H54 (cell line): ENCODE measurements at places on chromosomes 12 and 14.
A peak's percentile ranks its signal among the peaks of the same experiment; 100 is the strongest.

- DNase-seq, result no peak
These were observed 52.1 kb downstream of the LRCOL1 start for GRCh38 chr12:132558042-132558856.

GRCh38 chr12:52090291-52090690, 10.8 kb downstream of the SMIM41 start:
- no peak for DNase-seq

GRCh38 chr12:95767703-95768102, 22.9 kb downstream of the NTN4 start:
- DNase-seq, result no peak

DNA sequence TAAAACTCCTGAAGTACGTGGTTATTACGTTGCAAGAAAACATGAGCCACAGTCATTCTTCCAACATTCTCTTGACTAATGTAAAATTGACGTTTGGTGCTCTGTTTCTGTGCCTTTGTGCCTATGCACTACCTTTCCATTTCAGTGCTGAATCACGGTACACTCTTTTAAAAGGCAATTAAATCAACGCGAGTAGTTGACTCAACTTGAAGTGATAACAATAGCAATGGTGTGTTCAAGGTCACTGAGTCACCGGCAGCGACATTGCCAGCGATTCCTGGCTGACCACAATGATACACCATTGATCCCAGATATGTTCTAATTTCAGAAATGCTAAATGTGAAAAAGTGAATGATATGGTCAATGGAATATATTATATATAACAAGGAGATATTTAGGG, 17.8 kb downstream of the AK7 start:
- DNase-seq, result peak; percentile 47

DNA sequence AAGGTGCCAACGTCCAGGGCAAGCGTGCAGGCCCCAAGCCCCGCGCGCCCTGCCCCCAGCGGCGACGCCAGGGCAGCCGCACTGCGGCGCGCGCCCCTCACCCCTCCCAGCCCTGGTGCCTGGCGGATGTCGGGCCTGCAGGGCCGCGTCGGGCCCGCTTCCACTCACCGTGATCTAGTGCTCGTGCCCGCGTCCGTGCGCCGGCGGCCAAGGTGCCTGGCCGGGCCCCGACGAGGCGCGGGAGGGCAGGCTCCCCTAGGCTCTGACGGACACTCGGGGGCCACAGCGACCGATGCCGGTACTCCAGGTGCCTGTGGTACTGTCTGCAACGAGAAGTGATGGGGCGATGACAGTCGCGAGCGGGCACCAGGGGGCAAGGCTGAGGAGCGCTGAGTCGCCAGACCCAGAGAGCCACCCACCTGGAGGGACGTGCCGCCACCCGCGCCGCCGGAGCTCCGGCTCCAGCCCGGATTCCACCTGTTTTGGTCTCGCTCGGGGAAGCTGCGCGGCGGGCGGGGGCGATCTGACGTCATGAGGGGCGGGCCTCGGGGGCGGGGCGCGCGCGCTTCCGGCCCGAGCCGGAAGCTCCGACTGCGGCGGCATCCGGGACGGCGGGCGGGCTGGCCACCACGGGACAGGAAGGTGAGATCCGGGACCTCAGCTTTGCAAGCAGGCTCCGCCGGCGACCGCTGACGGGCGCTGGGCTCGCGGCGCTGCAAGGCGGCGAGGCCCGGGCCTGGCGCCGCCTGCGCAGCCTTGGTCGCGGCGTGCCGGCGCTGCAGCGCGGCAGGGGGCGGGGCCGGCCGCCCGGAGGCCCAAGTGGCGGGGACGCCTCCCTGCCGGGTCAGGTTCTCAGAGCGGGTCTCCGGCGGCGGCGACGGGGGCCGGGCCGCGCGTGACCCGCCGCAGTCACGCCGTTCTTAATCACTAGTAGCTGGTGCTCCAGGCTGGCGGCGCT, at the start of the genes LYSET and MOAP1:
LYSET (plus strand) TSS at position 927 of the 958 bp plus-strand sequence. CDS start 89 bp downstream, outside the sequence.
MOAP1 (minus strand) TSS at position 507 of the 958 bp plus-strand sequence. CDS start 655 bp downstream, outside the sequence.
- DNase-seq, result peak; percentile 83

DNA sequence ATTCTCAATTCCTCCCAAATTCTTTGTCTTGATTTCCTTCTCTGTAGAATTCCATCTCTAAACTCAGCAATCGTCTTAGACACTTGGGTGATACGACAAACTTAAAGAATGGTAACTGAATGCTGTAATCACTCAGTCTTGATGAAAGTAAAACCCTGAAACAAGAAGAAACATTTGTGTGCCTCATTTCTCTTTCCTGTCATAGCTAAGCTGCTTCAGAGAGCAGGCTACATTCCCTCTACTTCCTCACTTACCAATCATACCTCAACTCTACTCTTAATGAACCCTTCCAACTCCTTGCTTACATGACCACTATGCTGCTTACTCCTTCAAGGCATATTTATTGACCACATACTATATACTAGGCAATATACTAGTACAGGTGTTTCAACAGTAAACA, 8.3 kb downstream of the MAP4K5 start:
- DNase-seq, result no peak

GRCh38 chr14:58738189-58738836, 100.6 kb downstream of the DACT1 start:
- peak; percentile 6 for DNase-seq

DNA sequence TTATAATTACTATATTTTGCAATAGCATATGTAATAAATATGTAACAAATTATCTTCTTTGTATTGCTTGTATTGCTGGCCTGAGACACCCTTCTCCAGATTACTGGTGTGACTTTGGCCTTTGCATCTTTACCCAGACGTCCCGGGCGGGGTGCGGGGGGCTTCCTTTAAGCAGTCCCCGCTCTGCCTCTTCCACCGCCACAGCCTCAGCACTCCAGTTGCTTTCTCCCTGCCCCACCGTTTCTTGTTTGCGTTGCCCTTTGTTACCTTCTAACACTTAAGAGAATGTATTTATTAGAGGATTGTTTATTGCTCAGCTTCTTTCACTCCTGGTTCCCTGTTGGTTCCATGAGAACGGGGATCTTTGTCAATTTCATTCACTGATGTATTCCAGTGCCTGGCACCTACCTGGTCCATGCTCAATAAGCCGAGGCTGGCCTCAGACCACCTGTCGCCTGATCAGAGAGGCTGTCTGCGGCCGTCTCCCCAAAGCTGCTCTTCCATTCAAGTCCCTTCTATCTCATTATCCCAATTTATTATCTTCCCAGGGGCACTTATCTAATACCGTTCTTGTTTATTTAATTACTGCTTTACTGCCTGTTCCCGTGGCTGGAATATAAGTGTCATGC, 100.5 kb upstream of the RFLNA start:
- no peak for DNase-seq

GRCh38 chr12:112974904-112975303, 3.4 kb upstream of the OAS2 start:
- DNase-seq, result no peak

GRCh38 chr14:103217538-103217937, 94.3 kb downstream of the TNFAIP2 start:
- DNase-seq, result no peak

DNA sequence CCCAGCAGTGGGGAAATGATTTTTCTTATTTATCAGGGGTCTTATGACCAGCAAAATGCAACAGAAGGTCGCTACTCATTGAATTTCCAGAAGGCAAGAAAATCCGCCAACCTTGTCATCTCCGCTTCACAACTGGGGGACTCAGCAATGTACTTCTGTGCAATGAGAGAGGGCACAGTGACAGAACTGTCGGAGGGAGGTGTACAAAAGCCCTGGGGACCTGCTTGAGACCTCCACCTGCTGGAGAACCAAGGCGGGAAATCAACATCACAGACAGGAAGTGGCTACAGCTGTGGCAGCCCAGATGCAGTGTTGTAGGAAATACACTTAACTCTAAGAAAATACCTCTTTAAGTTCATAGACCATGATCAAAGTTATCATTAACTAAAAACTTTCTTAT, 250.9 kb upstream of the OR4E1 start:
- no peak for DNase-seq

- DNase-seq, result no peak
These were observed 52.0 kb downstream of the KLRG1 start for GRCh38 chr12:9041321-9041720.

DNA sequence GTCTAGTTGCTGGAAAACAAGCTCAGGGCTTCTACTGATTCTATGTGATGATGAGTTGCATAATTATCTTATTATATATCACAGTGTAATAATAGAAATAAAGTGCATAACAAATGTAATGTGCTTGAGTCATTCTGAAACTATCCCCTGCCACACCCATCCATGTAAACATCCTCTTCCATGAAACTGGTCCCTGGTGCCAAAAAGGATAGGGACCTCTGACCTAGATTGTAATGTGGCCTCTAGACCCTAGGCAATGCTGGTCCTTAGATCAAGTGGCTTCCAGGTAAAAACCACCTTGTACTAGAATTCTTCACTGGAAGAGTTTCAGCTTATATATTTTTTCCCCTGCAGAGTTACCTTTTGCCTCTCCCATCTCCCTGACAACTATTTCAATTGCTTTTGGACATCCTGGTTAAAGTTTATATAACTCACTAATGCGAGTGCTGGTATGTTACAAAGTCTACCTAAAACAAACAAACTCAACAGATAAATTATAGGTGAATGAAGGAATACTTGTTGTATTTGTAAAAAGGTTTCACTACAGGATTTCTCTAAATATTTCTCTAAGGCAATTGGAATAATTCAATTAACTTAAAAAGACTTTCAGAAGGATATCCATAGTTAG, 462.5 kb downstream of the NAV3 start:
- DNase-seq, result no peak

DNA sequence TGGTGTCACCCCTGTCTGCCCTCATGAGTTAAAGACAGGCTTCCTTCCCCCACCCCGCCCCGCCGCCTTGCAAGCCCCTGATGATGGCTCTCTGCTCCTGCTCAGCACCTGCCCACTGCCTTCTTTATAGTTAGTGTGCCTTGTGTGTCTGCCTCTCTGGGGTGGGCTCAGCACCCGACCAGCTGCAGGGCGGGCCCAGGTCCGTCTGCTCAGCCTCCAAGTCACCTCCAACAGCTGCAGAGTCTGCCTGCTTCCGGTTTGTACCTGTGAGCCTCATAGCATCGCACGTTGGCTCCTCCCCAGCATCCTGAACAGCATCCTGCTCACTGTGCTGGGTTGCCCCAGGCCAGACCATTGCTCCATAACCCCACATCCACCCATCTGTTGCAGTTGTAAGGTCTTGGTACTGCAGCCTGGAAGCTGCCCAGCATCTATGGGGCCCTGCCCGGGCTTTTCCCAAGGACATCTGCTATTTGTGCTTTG, 3.5 kb downstream of the TGFB3 start:
- no peak for DNase-seq

- DNase-seq, result no peak
These were observed 26.6 kb downstream of the PRKCH start for GRCh38 chr14:61347826-61348443.

DNA sequence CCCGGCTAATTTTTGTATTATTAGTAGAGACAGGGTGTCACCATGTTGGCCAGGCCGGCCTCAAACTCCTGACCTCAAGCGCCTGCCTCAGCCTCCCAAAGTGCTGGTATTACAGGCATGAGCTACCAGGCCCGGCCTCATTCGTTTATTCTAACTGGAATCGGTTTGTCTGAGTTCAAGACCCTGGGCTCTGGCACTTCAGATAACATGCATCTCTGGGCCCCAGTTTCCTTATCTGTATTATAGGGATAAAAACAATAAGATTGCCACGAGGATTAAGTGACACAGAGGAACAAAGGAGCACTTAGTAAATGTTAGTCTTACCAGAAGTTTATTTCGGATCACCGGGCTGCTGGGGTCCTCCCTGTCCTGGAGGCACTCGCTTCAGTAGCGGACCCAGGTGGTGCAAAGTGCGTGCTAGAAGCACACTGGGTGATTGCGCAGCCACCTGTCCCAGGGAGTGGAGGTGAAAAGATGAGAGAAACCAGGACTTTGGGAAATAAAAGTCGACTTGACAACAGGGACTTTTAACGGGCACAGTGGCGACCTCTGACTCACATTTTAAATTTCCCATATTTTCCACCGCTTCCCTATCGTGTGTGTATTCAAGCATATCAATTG, 37.5 kb downstream of the ACACB start:
- no peak for DNase-seq

DNA sequence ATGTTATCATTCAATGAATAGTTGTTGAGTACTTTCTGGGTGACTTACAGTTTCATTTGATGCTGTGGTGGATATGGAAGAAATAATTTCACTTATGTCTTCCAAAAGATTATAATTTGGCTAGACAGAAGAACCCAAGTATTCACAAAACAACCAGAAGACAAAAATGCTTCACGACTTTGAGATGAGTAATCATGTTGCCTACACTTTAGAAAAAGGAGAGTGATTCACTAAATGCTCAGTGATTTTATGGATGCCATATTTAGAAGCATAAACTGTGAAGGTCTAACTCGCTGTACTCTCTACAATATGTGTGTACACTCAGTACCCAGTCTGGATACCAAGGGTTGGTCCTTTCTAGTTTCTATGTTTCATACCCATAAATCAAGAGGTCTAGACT, 101.3 kb upstream of the E2F7 start:
- DNase-seq, result no peak

GRCh38 chr12:9782547-9783382, 22.1 kb upstream of the CD69 start:
- no peak for DNase-seq

GRCh38 chr12:117980616-117981015, 11.8 kb upstream of the KSR2 start:
- DNase-seq, result no peak

DNA sequence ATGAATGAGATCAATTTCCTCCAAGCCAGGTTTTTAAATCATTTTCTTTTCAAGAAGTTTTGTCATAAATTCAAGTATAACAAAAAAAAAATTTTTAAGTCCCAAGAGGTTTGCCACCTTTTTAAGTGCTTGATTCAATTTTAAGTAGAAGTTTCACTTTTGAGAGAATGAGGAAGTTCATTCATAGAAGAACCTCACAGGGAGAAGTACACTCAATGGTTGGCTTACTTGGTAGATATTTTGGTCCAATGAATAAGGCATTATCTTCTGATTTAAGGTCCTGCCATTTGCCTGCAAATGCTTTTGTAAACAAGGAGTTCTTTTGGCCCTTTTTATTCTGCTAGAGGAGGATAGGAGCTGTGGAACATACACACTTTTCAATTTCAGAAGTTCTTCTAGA, 96.7 kb upstream of the NOVA1 start:
- DNase-seq, result no peak

- peak; percentile 62 for DNase-seq
These were observed 63.6 kb upstream of the PWP1 start for GRCh38 chr12:107622001-107622400.
